ENCODE measurements at places on chromosomes 6 and 20. TPM values are rescaled to one million over a fixed set of nuclear protein-coding genes. Genes with fewer than 3 reads are reported as not detected.
A peak's percentile ranks its signal among the peaks of the same experiment; 100 is the strongest.

LY6G6F gene
- not detected for total RNA-seq

- peaks cover 43% of the 10 kb centered on the region for H3K4me1 ChIP-seq
- H3K36me3 ChIP-seq = peaks cover 62% of the 10 kb centered on the region
- no peaks in the 10 kb centered on the region for H3K27me3 ChIP-seq
- peak overlapping the region; percentile 96 for H3K27ac ChIP-seq
These were observed 942 bp downstream of the ACAT2 start for GRCh38 chr6:159762681-159763293.

GRCh38 chr6:111711984-111712752, 106.5 kb upstream of the TRAF3IP2 start:
- H3K27ac ChIP-seq = peak overlapping the region; percentile 61
- H3K4me1 ChIP-seq = peaks cover 65% of the 10 kb centered on the region
- peaks cover 58% of the 10 kb centered on the region for H3K36me3 ChIP-seq

- H3K4me1 ChIP-seq = peaks cover 33% of the 10 kb centered on the region
- no peaks in the 10 kb centered on the region for H3K27me3 ChIP-seq
- no peaks in the 10 kb centered on the region for H3K36me3 ChIP-seq
- H3K4me3 ChIP-seq = peak overlapping the region; percentile 57
- peak overlapping the region; percentile 90 for H3K27ac ChIP-seq
These were observed 48.8 kb upstream of the ZNF217 start for GRCh38 chr20:53642196-53643030.

- H3K27me3 ChIP-seq = peaks cover 4% of the 10 kb centered on the region
- no peaks in the 10 kb centered on the region for H3K36me3 ChIP-seq
- no peaks in the 10 kb centered on the region for H3K4me1 ChIP-seq
- no peak overlapping the region for H3K27ac ChIP-seq
- H3K4me3 ChIP-seq = no peak overlapping the region
- DNase-seq = no peak
These were observed 314.0 kb upstream of the RSPO3 start for GRCh38 chr6:126804332-126805064.
